ENCODE measurements at places on chromosomes 3 and 15. TPM values are rescaled to one million over a fixed set of nuclear protein-coding genes. Genes with fewer than 3 reads are reported as not detected.

- DNase-seq = no peak
Observed at GRCh38 chr15:57625703-57626448, 34.2 kb downstream of the MYZAP start.

Gene TAGLN3
- 0.95 TPM for total RNA-seq

Gene CCR2
- 0.77 TPM for total RNA-seq

Gene GP5
- total RNA-seq = not detected

Measured in heart left ventricle (tissue), 16 donors.